ENCODE measurements at places on chromosomes 3 and 15.
A peak's percentile ranks its signal among the peaks of the same experiment; 100 is the strongest.

GRCh38 chr15:58494567-58494966, 62.8 kb downstream of the LIPC start:
- DNase-seq, result no peak

GRCh38 chr3:46129588-46130272, 78.4 kb downstream of the CCR1 start:
- no peak for DNase-seq

DNA sequence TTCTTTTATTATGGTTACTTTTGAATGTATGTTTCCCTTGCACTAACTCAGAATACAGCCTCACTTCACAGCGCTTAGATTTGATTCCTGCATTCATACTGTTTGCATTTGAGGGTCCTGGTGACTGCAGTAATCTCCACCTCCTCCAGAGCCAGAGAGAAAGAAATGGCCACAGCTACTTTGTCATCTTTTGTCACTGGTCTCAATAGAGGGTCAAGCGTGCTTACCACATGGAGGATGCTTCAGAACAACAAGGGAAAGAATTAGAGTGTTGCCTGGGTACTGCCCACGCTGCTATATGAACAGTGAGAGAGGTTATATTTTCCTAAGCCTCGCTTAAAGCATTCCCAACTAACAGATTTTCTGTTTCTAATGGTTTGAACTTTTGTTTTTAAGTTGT, 190.1 kb downstream of the TP63 start:
- no peak for DNase-seq

- DNase-seq, result peak; percentile 57
Observed at GRCh38 chr3:179811321-179812095, 158.7 kb downstream of the USP13 start.

DNA sequence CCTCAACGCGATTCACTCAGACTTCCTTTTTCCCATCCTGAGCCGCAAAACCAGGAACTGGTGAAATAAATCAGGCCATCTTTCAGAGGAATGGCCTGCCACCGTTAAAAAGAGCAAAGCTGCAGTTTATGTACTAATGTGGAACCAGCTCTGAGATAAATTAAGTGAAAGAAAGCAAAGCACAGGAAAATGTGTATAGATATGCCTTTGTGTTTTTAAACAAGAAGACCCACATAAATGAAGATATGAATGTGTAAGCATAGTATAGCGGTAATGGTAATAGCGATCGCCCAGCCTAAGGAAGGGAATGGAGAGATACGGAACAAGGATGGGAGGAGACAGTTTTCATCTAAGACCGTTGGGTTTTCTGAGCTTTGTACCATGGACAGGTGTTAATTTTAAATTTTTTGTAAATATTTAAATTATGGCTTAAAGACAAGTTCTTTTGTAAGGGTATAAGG, 30.8 kb upstream of the RPN1 start:
- no peak for DNase-seq

DNA sequence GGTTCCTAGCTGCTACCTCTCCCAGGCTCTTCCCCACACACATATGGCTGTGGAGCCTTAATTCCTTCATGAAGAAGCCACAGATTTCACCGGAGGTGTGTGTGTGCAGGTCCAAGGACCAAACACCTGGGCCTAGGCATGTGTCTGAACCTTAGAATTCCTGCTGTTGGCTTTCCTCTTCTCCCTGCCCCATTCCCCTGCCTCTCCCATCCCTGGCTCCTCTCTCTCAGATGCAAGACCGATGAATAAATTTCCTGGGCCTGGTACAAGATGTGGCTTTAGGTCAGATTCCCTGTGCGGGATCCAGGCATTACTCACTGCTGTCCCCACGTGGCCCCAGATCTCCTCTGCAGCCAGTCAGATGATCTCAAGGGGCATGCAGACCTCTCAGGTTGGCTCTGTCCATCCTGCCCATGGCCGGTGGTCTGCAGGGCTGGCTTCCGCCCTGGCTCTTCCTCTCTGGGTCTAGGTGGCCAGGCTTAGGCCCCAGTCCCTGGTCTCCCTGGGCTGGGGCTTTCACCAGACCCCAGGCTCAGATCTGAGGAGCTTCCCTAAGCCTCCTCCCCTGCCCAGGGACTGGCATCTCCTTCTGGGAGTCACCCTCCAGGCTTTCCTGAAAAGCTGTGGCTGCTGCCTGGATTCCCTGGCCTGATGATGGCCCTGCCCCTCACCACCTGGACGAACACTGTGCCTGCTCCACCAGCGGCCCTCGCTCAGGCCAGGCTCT, 20.5 kb downstream of the CCR9 start:
- DNase-seq, result no peak

- DNase-seq, result no peak
Observed at GRCh38 chr15:85013785-85014184, 32.1 kb downstream of the PDE8A start.

DNA sequence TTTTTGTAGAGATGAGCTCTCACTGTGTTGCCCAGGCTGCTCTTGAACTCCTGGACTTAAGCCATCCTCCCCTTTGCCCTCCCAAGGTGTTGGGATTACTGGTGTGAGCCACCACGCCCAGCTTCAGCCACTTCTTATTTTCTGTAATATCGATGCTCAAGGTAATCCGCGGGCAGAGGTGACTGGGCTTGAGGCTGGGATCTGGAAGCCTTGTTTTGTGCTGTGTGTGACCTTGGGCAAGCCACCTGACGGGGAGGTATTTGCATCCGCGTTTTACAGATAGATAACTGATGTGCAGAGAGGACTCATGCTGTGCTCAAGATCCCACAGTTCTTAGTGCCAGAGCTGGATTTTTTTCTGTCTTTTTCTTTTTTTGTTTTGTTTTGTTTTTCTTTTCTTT, 27.8 kb upstream of the SEMA4B start:
- no peak for DNase-seq

GRCh38 chr15:33168444-33168843, 26.1 kb downstream of the FMN1 start:
- DNase-seq, result no peak

DNA sequence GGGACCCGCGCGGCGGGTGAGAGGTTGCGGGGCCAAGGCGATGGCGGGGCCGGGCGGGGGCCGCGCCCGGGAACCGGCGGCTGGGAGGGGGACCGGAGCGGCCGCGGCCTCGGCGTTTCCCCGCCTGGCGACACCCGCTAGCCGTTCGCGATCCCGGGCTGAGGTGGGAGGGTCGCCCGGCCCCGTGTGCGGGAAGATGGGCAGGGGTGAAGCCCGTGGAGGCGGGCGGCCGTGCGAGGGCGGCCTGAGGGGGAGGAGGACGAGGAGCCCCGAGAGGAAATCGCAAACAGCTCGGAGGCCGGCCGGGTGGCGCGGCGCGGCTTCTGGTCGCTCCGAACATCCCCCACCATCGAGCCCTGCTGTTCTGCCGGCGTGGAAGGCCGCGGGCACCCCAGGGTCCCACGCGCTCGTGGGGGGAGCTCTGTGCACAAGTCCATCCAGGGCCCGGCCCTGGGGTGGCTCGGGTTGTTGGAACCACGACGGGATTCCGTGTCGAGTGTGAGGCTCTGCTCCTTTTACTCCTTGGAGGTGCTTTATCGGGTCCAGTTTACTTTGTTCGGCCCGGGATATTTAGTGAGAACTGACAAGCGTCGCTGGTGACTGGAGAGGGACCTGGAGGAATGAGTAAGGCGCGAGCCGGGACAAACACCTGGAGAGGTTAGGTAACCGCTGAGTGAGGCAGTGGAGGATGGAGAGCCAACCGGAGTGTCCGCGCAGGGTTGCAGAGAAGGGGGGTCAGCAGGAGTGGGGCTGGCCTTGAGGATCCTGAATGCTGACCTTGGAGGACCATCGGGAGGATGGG, 728 bp downstream of the CRTC3 start:
- peak; percentile 59 for DNase-seq

- DNase-seq, result no peak
Observed at GRCh38 chr3:152069871-152070270, 196.4 kb downstream of the SUCNR1 start.
